ENCODE measurements at places on chromosomes 7 and 10.
A peak's percentile ranks its signal among the peaks of the same experiment; 100 is the strongest.

GRCh38 chr7:143493751-143494150 is 16.1 kb downstream of the TAS2R41 start:
- no peak for DNase-seq
- no peaks in the 10 kb centered on the region for H3K4me1 ChIP-seq
- no peak overlapping the region for H3K27ac ChIP-seq
- H3K4me3 ChIP-seq, result no peak overlapping the region

DNA sequence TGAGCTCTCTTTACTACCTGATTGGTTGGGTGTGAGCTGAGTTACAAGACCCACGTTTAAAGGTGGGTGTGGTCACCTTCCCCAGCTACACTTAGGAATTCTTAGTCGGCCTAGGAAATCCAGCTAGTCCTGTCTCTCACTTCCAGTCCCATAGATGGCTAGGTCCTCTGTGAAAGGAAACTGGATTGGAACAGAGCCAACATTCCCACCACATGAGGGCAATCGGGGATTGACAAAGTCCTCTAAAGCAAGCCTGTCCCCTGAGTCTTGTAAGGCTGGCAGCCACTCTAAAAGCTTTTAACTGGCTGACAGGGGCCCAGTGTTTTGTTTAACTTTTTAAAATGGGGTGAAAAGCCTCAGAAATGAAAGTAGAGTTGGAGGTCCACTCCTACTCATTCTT is 15.1 kb upstream of the CROT start:
- H3K36me3 ChIP-seq, result peaks cover 7% of the 10 kb centered on the region
- no peaks in the 10 kb centered on the region for H3K4me1 ChIP-seq
- H3K27me3 ChIP-seq, result no peaks in the 10 kb centered on the region

DNA sequence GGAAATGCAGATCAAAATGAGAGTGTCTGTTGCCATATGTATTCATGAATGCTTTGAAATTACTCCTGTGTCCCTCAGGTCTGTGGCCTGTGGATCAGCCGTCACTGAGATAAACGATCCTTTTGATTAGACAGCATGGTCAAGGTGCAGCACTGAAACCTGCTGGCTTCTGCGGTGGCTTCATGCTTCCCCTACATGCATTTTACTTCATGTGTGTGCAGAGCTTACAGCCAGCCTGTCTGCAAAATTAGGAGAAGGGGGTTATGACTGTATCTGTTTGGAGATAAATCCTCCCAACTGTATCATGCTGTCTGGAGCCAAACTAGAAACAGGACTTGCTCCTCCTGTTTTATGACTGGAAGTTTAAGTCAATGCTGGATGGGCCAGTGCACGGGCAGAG is 71.0 kb upstream of the PLPP4 start:
- no peaks in the 10 kb centered on the region for H3K27me3 ChIP-seq
- no peaks in the 10 kb centered on the region for H3K36me3 ChIP-seq
- H3K27ac ChIP-seq, result no peak overlapping the region
- no peak overlapping the region for H3K4me3 ChIP-seq
- peaks cover 4% of the 10 kb centered on the region for H3K4me1 ChIP-seq

- no peak overlapping the region for H3K4me3 ChIP-seq
- peaks cover 4% of the 10 kb centered on the region for H3K4me1 ChIP-seq
- DNase-seq, result no peak
- no peaks in the 10 kb centered on the region for H3K36me3 ChIP-seq
- no peaks in the 10 kb centered on the region for H3K27me3 ChIP-seq
- no peak overlapping the region for H3K27ac ChIP-seq
These were observed 5.6 kb upstream of the PCGF5 start for GRCh38 chr10:91214911-91215310.

GRCh38 chr10:78386509-78386908 is 352.8 kb downstream of the RPS24 start:
- H3K4me3 ChIP-seq, result no peak overlapping the region
- no peak overlapping the region for H3K27ac ChIP-seq
- H3K27me3 ChIP-seq, result no peaks in the 10 kb centered on the region

GRCh38 chr7:112036071-112036470 is 170.1 kb downstream of the DOCK4 start:
- H3K4me3 ChIP-seq, result no peak overlapping the region
- no peak for DNase-seq
- no peaks in the 10 kb centered on the region for H3K27me3 ChIP-seq
- H3K4me1 ChIP-seq, result no peaks in the 10 kb centered on the region

DNA sequence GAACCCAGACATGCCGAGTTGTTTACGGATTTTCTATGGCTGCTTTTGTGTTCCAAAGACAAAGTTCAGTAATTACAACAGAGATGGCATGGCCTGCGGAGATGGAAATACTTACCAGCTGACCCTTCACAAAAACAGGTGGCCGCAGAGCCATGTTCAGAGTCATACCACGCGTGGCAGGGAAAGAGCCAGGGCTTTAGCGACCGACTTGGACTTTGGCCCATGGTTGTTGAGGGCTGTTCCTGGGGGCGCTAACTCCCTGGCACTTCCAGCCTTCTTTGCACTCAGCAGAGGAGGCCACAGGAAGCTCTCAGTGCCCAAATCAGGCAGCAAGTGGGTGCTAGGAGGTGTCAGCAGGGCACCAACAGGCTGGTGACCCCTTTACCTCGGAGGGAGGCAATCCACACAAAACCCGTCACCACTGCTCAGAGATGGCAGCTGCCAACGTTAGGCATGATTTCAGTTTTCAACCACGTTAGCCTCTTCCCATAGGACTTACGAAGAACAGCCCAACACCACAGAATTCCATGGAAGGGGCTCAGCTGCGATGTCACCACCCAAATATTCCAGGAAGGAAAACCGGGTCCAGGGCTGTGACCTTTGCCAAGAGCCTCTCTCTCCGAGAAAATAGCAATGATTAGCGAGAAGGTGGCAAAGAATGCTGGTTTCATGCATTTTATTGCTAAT is 21.4 kb upstream of the CNPY1 start:
- no peaks in the 10 kb centered on the region for H3K36me3 ChIP-seq
- no peak overlapping the region for H3K4me3 ChIP-seq
- DNase-seq, result no peak
- no peak overlapping the region for H3K27ac ChIP-seq
- H3K27me3 ChIP-seq, result no peaks in the 10 kb centered on the region
- H3K4me1 ChIP-seq, result no peaks in the 10 kb centered on the region

DNA sequence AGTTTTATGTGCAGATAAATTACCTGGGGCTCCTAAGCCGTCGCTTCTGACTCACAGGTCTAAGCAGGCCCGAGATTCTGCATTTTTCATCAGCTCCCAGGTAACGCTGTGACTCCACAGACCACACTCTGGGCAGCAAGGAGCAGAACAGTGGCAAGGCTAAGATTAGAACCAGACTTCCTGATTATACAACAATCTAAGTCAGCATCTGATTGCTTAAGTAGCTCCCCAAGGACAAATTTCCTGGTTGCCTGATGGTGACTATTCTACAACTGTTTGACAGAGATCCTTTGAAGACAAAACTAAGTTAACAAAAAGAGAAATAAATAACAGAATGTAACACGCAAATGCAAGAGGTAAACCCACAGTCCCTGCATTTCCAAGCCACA is 69.0 kb downstream of the CREB3L2 start:
- H3K27me3 ChIP-seq, result no peaks in the 10 kb centered on the region
- H3K4me1 ChIP-seq, result peaks cover 56% of the 10 kb centered on the region
- DNase-seq, result no peak
- peak overlapping the region; percentile 86 for H3K27ac ChIP-seq

GRCh38 chr10:126011995-126012394 is 115.6 kb downstream of the FANK1 start:
- no peaks in the 10 kb centered on the region for H3K27me3 ChIP-seq
- no peak overlapping the region for H3K27ac ChIP-seq
- no peak overlapping the region for H3K4me3 ChIP-seq

DNA sequence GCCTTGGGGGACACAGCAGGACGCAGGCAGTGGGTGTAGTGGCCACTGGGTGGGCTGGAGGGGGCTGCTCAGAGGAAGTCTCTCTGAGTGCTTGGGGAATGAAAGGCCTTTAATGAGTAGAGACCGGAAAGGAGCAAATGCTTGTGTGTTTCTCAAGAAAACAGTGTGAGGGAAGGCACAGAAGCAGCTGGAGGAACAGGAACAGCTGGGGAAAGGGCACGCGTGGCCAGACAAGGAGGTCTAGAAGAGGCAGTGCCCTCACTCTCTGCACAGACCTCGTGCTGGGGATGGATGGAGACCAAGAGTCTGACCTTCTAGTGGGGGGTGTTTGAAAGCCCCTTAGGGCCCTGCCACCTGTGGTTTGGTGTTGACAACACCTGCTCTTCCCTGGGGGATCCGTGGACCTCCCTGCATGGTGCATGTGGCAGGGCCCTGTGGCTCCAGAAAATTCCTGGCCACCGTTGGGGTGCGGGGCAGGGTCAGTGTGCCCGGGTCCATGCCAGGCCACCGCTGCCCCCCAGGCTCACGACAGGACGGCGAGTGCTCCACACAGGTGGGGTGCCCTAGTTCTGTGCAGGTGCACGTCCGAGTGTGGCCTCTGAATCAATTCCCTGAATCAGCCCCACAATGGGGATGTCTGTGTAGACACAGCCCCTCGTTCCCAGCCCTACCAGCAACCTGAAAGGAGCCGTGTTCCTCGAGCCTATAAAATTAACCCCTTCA is 25.9 kb upstream of the FAM20C start:
- no peak overlapping the region for H3K27ac ChIP-seq
- no peak overlapping the region for H3K4me3 ChIP-seq
- no peak for DNase-seq

DNA sequence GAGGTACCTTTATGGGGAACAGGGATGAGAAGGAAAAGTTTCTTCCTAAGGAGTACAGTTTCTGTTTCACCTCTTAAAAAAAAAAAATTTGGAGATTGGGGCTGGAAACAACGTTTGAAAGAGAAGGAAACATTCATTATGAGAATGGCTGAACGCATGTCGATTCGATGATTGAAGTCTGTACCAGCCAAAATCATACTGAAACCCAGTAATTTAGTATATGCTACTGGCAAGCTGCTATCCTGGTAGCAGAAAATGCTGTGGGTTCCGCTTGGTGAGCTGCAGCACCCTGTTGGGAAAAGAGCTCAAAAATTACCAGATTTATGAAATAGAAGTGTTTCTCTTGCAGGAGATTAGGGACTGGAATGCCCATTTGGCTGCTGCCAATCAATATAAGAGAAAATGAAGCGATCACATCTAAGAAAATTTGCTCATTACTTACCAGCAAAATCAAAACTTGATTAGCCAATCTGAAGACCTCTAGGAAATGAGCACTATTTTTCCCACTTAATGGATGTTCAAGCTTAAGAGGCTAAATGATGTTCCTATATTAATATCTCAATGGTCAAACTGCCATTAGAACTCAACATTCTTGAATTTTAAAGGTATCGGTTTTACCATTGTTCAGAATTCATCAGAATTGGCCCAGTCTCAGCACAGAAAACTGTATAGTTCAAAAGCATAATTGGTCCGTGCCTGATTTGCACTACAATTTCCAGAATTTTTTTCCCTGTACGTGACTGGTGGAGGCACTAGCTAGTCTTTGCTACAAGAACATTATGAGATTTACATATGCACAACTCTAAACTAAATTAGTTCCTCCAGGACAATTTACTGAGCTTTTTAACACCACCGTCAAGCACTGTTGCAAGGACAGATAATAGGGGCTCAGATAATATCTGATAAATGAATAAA is 1.2 kb upstream of the ITGB1 start:
- H3K27ac ChIP-seq, result peak overlapping the region; percentile 95
- DNase-seq, result no peak
- peak overlapping the region; percentile 96 for H3K4me3 ChIP-seq
- H3K36me3 ChIP-seq, result no peaks in the 10 kb centered on the region

DNA sequence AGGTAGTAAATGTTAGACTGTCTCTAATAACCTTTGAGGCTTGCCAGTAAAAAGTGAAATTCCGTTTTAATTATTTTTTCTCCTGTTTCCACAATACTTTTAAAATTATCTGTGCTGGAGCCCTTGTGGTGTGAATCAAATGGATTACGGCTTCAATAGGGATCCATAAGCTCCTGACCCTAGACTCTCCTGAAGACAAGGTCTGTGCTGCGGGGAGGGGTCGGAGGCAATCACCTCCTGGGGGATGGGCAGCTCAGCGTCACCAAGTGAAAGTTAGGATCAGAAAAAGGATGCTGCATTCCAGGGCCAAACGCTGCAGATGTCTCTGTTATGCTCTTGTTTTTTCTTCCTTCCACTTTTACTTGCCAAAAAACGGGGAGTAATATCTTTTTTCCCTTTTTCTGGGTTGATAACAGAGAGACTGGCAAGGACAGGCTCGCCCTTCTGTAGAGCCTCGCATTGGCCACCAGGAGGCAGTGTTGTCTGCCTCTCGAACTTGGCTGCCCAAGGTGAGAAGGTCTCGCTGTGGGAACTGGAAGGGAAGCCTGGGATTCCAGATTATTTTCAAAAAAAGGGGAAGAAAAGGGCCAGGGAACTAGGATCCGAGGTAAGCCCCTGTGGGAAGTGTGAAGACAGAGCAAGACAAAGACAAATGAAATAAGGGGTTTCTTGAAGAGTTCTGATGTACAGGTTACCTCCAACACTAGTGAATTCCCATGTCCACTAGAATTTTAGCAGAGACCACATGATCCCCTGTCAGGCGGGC is 621.9 kb downstream of the ACTR3B start:
- H3K27ac ChIP-seq, result no peak overlapping the region
- peak; percentile 44 for DNase-seq
- no peaks in the 10 kb centered on the region for H3K4me1 ChIP-seq
- H3K36me3 ChIP-seq, result no peaks in the 10 kb centered on the region
- no peak overlapping the region for H3K4me3 ChIP-seq

DNA sequence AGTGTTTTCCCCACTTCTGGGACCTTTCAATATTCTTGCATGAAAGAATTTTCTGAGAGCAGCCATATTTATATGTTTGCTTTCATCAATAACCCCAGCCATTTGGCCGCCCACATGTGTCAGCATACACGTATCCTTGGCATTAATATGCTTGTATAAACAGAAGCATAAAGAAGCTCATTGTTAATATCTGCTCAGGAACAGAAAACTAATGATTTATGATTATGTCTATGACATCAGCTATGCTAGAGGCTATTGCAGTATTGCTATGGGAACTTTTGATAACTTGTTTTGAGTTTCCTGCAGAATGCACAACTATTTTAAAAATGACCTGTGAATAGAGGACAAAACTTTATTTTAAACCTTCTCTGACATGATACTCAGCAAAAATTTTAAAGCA is 300.9 kb upstream of the MTPN start:
- no peaks in the 10 kb centered on the region for H3K4me1 ChIP-seq
- H3K4me3 ChIP-seq, result no peak overlapping the region
- no peaks in the 10 kb centered on the region for H3K27me3 ChIP-seq

DNA sequence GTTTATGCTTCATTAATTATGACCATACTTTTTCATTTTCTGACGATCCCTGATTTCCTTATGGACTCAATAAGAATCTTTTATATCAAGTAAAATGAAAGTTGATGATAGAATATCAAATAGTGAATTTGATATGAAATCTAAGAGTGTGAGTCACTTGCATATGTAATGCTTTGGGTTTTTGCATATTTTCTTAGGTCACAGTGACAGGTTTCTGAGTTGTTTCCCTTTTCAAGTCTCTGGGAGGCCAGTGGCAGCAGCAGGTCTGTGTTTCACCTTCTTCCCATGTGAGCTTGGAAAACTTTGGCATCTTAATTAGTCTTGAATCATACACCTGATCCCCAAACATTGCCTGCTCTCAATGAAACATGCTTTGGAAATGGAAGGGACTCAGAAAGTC is 34.7 kb upstream of the GJD4 start:
- H3K36me3 ChIP-seq, result no peaks in the 10 kb centered on the region
- no peak overlapping the region for H3K4me3 ChIP-seq
- peaks cover 1% of the 10 kb centered on the region for H3K4me1 ChIP-seq
- H3K27me3 ChIP-seq, result no peaks in the 10 kb centered on the region
- peak overlapping the region; percentile 81 for H3K27ac ChIP-seq
